ENCODE measurements at places on chromosomes 3 and 15.

DNA sequence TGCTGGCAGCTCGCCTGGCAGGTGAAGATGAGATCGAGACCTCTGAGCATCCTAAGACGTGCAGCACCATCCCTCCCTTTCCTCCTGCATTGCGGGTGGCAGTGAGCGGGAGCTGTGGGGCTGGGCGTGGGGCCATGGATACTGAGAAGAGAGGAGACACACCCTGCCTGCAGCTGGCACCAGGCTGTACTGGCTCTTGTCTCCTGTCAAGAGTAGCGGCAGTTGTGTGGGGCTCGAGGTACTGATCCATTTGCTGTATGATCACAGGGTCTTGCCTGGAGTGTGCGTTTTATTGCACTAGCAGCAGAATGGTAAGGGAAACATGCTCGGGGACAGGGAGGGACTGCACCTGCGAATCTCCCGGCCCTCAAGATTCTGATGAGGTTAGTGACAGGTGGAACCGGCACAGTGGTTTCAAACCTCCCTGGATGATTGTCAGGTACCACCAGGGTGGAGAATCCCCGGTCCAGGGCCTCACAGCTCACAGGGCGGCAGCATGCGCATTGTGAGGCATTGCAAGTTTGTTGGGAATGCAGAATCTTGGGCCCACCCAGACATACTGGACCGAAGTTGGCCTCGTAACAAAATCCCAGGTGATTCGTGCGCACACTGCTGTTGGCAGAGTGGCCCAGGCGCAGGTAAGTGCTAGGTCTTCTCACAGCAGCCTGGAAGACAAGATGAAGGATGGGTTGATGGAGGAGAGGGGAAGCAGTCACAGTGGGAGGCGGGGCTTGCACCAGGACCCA, 14.1 kb downstream of the SYNM start:
- DNase-seq: no peak

- DNase-seq: peak; percentile 74
These were observed 10.0 kb upstream of the MBNL1 start for GRCh38 chr3:152258448-152259393.

DNA sequence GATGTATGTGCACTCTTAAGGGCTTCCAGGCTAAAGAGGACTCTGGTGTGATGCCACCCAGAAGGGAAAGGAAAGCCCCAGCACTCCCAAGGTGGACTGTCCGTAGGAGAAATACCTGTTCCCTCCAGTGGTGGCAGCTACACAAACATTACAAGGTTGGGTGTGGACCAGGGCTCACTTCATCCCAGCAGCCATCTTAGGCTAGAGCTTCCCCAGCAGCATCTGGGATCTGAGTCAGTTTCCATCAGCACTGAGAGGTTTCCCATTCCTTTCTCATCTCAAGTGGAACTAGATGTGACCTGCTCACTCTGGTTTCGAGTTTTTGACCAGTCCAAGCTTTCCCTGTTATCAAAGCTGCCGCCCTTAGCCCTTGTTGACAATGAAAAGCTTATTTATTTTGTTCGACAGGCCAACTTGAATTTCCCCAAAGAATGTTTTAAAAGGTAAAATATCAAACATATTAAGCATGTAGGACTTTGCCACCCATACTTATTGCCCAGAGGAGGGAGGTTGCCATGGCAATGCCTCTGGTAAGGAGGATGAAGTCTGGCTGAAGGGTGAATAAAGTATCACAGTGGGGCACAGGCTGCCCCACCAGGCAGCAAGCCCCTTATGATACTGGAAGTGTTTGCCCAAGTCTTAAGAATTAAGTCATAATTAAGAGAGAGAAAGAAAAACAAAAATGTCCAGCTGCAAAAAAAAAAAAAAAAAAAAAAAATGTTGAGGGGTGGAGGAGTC, 28.9 kb downstream of the CLDN18 start:
- DNase-seq: no peak

- no peak for DNase-seq
These were observed 35.0 kb downstream of the MLH1 start for GRCh38 chr3:37028329-37028728.

DNA sequence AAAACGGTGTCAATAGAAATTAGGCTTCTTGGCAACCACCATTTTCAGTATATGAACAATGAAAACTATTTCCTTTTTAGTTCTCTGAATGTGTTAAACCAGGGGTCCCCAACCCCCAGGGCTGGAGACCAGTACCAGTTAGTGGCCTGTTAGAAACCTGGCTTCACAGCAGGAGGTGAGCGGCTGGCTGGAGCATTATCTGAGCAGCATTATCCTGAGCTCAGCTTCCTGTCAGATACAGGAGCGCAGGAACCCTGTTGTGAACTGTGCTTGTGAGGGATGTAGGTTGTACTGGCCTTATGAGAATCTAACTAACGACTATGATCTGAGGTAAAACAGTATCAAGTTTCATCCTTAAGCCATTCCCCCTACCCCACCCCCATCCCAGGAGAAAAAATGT, 328.7 kb downstream of the ZBBX start:
- DNase-seq: no peak

DNA sequence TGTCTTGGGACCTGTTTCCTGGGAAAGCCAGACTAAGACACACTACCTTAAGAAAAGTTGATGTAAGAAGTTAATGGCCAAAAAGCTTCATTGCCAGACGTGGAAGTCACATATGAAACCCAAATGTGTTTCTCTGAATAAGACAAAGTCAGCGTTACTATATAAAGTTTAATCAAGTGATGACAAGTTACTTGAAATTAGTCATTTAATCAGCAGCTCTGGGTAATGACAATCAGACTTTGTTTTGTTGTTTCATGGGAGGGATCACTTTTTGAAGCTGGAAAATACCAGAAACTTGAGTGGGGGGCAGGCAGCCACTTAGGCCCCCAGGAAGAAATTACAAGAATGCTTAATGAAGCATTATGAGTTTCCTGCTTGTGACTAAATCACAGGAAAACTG, 218.6 kb downstream of the PTPRG start:
- DNase-seq: no peak

Measured in Peyer's patch (tissue), 4 donors.